ENCODE measurements at places on chromosomes 4 and X.
A peak's percentile ranks its signal among the peaks of the same experiment; 100 is the strongest.

DNA sequence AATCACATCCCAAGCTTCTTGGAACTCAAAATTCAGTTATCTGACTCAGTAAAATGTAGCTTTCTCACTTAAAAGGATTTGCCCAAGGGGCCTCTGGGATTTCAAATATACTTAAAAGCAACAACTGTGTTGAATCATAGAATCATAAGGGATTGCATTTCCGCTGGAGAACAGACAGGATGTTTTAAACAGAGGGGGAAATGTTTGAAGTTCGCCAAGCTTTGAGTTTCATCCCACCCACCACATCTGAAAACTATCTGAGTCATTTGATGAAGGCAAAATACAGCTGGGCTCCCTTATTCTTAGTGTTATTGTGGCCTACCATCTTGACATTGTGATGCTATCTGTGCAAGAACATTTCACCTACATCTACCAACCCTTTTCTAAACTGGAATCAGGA is 73.5 kb downstream of the PPP1R2C start:
- DNase-seq = no peak

DNA sequence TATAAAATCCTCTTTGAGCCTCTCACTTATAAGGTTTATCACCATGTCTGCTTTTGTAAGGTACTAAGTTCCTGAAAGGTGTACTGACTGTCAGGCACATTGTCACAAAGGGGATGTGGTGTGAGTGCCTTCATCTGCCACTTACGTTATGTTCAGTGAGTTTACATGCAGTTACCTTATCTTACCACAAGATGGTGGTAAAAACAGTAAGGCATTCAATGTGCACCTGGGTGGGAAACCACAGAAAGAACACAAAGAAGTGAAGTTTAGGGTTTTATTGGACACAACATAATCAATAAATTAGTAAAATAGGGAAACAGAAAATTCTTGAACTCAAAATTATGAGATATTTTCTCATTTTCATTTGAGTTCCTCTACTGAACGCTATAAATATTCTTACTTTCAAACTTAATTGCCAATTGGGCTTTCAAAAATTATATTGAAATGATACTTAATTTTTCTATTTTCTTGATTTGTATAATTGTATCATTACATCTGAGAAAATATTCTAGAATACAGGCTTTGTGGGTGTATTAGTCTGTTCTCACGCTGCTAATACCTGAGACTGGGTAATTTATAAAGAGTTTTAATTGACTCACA is 650.8 kb downstream of the PCDH7 start:
- DNase-seq = peak; percentile 31

DNA sequence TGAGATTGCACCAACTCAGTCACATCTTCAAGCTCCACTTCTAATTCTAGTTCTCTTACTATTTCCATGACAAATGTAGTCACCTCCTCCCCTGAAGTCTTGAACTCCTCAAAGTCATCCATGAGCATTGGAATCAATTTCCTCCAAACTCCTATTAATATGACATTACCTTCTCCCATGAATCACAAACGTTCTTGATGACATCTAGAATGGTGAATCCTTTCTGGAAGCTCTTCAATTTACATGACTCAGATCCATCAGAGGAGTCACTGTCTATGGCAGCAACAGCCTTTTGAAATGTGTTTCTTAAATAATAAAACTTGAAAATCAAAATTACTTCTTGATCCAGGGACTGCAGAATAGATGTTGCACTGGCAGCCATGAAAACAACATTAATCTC is 34.5 kb downstream of the GALNTL6 start:
- no peak for DNase-seq

DNA sequence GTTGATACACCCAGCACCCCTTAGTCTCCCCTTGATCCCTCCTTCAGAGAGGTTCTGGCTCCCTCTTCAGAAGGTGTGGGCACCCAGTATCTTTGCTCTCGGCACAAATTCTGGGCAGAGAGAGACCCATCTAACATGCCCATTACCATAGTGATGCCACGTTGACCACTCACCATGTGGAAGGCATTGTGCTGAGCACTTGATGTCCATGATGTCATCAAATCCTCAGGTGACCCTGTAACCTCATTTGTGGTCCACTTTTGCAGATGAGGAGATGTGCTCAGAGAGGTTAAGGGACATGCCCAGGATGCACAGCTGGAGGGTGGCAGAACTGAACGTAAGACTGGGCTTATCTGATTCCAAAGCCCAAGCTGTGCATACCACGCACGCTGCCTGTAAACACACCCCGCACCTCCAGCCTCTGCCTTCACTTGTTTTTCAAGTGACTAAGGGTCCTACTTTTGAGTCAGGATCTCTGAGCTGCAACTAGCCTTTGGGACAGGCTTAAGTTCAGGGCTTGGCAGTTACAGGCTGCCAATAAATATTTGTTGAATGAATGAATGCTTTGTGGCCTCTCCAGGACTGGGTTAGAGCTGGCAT is 55.2 kb downstream of the HTRA3 start:
- DNase-seq = no peak

- DNase-seq = no peak
Observed at GRCh38 chr4:42488114-42488513, 90.8 kb downstream of the SHISA3 start.

DNA sequence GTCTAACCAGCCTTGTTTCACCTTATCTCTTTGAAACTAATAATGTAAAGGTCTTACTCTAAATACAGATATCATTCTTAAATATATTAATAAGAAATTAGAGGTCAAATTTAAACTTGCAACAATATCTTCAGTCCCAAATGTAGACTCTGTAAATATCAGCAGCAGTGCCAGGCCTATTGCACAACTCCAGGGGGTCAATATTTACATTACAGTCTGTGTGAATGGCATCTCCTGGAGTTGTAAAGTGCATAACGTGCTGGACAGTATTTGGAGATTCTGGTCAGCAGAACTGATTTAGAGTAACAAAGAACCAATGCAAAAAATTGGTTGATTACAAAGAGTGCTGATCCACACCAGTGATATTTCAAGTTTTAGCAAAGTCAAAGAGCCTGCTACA is 1225.9 kb downstream of the PCDH19 start:
- no peak for DNase-seq

Measured in cerebellar cortex (tissue), 1 donor.